ENCODE measurements at places on chromosomes 1 and 21.

DNA sequence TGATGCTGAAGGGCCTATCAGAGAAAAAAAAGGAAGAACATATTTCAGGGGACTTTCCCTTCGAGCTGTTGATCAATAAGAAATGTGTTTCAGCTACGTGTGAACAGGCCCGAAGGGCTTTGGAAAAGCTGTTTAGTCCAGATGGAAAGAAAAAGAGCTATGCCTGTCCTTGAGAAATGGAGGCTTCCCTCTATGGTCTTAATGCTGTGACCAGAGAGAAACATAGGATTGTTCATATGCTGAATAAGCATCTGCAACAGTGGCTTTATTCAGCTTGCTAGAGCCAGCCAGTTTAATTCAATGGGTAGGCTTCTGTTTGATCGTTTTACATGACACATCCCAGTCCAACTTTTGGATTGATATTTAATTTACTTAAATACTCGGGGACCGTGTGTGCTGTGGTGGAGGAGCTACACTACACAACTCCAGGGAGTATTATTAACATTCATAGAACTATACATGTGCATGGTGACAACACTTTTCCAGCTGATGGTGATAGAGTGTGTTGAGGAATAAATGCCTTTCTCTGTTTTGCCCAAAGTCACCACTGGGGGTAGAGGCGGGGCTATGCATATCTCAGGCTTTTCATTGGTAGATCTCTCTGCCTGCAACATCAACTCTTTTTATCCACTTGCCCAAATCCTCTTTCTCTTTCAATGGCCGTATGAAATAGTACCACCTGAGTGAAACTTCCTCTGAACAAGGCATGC is 106.7 kb upstream of the C8B start:
- peak; percentile 22 for DNase-seq

GRCh38 chr1:29183287-29183686 is 1.6 kb upstream of the SRSF4 start:
- no peak for DNase-seq

DNA sequence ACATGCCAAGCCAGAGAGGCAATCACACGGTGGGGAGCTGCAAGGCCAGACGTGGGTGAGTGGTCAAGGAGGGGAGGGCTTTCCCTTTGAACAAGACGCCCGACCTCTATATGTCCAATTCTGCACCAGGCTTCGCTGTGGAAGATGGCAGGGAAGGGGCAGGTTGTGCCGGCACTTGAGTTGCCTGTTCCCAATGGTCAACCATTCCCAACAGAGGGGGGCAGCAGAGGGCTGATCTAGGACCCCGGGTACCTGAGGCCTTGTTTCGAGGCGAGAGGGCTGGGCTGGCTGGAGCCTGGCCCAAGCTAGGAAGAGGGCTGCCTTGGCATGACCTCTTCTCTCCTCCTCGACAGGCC is 64.9 kb downstream of the TMEM53 start:
- DNase-seq: no peak

- DNase-seq: peak; percentile 70
These were observed 5.7 kb downstream of the AGMAT start for GRCh38 chr1:15578921-15579682.

GRCh38 chr1:213371847-213372619 is 321.0 kb downstream of the RPS6KC1 start:
- DNase-seq: no peak

DNA sequence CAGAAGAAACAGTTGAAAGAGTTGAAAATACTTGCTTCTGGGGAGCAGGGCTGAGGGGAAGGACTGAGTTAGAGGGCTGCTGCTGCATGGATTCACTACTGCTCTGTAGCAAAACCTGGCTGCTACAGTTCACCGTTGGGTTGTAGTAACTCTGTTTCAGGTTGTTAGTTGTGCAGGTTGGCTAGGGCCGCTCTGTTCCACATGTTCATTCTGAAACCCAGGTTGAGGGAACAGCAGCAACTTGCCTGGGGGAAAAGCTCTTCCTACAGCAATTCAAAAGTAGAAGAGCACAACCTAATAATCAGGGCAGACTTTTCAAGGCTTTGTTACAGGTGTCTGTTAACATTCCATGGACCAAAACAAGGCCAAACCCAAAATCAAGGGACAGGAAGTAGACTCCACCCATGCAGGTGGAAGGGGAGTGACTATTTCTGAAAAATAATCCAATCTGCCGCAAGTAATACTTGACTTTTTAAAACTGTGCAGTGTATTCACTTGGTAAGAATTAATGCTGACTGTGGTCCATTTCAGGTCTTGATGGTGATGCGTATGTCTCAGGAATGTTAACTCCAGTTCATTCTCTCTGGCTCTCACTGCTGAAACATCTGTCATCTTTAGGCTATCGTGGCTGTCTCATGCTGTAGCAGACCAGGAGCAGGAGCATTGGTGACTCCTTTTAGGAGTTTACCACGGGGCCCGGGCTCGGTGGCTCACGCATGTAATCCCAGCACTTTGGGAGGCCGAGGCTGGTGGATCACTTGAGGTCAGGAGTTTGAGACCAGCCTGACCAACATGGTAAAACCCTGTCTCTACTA is 5.1 kb upstream of the PARK7 start:
- DNase-seq: no peak

- no peak for DNase-seq
These were observed 738.1 kb downstream of the ADGRL2 start for GRCh38 chr1:82538876-82539275.

DNA sequence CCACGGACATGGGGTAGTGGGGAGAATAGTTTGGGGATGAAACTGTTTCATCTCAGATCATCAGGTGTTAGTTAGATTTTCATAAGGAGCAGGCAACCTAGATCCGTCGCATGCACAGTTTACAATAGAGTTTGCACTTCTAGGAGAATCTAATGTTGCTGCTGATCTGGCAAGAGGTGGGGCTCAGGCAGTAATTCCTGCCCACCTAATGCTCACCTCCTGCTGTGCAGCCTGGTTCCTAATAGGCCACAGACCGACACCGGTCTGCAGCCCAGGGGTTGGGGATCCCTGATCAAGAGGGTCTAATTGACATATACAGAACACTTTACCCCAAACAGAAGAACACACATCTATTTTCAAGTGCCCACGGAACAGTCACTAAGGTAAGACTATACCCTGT is 275.1 kb downstream of the PTPRU start:
- no peak for DNase-seq

GRCh38 chr1:21324368-21325141 is 34.3 kb upstream of the ECE1 start:
- DNase-seq: no peak

DNA sequence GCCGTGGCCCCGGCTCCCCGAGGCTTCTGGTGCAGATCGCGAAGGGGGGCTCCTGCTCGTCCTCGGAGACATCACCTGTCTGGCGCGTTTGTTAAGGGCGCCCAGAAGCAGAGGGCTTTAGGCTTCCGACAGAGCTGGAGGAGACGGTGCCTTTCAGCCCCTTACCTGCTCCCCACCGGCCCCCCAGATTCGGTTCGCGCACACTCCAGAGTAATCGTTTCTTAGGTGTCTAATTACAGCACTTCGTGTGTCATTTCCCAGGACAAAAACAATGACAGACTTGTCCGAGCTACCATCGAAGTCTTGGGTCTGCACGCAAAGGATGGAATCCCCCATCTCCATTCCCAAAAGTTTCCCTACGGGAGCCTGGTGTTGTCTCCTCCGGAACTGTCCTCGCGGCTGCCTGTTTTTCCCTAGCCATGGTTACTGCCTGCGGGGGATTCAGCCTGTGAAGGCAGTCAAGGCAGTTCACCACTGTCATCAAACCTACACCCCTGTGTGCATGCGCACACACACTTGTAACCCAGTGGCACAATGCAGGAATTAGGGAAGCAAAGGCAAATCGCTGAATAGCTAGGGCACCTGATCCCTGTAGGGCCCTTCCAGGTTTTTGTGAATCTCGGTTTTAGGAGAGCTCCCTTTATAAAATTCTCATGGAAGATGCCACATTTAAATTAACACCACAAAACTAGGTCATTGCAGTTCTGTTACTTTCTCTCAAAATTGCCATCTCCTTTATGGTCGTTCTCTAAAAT is 738 bp upstream of the CDC42BPA start:
- DNase-seq: no peak

GRCh38 chr1:88890791-88891317 is 513 bp downstream of the GTF2B start:
- DNase-seq: peak; percentile 9

- no peak for DNase-seq
These were observed 9.6 kb upstream of the MTR start for GRCh38 chr1:236785477-236785876.

- no peak for DNase-seq
These were observed 135.9 kb downstream of the FGGY start for GRCh38 chr1:59432531-59433439.

GRCh38 chr1:152654110-152654509 is 9.1 kb upstream of the LCE2D start:
- peak; percentile 45 for DNase-seq

DNA sequence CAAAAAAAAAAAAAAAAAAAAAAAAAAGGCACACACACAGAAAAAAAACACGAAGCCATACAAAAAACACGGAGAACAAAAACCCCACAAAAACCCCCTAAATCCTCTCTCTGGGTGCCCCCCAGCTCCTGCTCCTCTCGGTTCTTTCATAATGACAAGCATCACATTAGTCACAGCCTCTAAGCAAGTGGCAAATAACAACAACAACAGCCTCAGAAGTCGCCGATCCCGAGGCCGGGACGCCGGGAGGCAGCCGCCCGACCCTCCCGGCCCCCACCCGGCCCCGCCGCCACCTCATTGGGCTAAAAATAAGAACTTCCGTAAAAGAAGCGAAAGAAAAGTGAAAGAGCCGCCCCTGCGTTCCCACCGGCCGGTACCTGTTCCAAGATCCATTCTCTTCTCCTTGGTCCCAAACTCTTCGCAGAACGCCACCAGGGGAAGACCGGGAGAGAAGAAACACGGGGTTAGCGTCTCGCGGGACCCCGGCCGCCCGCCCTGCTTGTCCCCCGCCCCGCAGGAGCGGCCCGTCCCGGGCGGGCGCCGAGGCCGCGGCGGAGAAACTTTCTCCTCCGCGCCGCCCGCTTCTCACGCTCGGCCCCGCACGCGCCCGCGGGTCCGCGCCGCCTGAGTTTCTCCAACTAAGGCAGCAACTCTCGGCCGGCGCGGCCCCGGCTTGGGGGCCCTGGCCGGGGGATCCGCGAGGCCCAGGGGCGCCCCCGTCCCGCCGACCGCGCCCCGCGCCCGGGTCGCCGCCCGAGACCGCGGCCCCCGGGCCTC is 102.8 kb downstream of the CASZ1 start:
- peak; percentile 83 for DNase-seq

DNA sequence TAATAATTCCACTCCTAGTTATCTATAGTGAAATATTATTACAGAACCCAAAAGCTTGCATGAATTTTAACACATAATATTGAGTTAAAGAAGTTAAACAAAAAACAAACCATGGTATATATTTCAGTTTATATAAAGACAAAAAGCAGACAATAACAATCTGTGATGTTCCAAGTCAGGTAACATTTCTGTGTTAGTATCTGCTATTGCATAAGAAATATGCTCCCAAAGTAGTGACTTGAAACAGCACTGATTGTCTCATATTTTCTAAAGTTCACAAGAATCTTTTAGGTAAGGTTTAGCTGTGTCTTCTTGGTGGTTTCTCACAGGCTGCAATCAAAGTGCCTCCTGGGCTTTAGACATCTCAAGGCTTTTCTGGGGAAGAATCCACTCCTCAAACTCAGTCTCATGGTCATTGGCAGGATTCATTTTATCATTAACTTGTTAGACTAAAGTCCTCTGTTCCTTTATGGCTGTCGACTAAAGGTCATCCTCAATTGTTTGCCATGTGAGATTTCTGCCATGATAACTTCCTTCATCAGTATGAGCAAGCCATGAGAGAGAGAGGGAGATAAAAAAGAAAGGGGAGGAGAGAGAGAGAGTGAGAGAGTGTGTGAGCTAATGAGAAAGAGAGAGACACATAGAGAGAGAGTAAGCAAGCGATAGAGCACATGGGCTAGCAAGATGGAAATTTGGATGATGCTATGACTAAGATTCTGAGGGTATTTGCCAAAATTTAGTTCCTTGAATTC is 19.9 kb downstream of the GBP1 start:
- no peak for DNase-seq

- DNase-seq: no peak
These were observed 294.5 kb upstream of the NRIP1 start for GRCh38 chr21:15359251-15359650.

GRCh38 chr1:173395762-173396161 is 81.4 kb upstream of the PRDX6 start:
- no peak for DNase-seq

DNA sequence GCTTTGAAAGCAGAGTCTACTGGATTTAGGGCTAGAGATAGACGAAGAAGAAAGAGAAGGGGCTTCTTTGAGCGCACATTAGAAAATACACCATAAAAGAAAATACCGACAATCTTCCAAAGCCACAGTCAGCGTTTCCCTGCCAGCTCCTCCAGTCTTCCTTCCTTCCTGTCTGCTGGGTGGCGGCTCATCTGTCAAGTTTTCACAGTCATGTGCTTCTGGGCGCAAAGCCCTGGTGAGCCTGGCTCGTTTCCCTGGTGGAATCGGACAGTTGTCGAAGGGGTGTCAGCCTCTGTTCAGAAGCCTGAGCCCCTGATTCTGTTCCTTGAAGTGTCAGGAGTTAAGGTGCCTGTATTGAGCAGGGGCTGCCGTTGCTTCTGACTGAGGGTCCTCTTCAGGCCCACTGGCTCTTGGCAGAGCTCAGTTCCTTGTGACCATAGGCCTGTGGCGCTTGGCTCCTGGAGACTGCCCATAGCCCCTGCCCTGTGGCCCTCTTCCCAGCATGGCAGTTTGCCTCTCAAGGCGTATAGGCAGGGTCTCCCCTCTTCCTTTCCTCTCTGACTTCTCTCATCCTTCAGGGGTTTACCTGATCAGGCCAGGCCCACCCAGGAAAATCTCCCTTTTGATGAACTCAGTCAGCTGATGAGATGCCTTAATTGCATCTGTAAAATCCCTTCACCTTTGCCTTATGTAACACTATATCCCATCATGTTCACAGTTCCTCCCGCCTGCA is 58.6 kb downstream of the ADARB1 start:
- no peak for DNase-seq
